ENCODE measurements at places on chromosomes 7 and 10. TPM values are rescaled to one million over a fixed set of nuclear protein-coding genes. Genes with fewer than 3 reads are reported as not detected.

DNA sequence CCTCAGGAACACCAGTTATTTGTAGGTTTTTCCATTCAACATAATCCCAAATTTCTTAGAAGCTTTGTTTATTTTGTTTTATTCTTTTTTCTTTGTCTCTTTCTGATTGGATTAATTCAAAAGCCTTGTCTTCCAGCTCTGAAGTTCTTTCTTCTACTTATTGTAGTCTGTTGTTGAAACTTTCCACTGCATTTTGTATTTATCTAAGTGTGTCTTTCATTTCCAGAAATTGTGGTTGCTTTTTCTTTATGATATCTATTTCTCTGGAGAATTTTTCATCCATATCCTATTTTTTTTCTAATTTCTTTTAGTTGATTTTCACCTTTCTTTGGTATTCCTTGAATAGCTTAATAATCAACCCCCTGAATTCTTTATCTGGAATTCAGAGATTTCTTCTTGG lies 58.5 kb downstream of the SLC18A2 start:
- no peaks in the 10 kb centered on the region for H3K4me1 ChIP-seq
- no peak for DNase-seq
- H3K27me3 ChIP-seq = no peaks in the 10 kb centered on the region
- no peak overlapping the region for H3K4me3 ChIP-seq

GRCh38 chr10:55495555-55495954 lies 694.5 kb upstream of the PCDH15 start:
- H3K4me1 ChIP-seq = no peaks in the 10 kb centered on the region
- H3K27ac ChIP-seq = no peak overlapping the region
- no peaks in the 10 kb centered on the region for H3K36me3 ChIP-seq
- no peaks in the 10 kb centered on the region for H3K27me3 ChIP-seq

Gene ADCY1
- 0.59 TPM for total RNA-seq

DNA sequence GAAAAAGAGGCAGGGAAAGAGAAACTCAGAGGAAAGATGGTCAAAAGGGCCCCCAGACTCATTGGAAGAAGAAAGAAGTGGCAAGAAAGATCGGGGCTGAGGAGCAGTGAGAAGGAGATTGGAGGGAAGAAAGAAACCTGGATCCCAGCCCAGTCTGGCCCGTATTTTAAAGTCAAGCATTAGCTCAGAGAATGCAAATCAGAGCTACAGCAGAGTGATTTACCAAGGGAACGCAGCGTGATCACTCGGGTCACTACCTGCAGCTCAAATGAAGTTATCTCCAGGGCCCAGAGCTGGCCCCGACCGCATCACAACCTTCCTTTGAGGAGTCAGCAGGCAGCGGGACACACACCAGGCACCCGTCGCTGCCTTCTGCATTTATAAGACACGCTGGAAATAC lies 72.8 kb downstream of the CARD11 start:
- no peaks in the 10 kb centered on the region for H3K36me3 ChIP-seq
- H3K27ac ChIP-seq = no peak overlapping the region
- no peaks in the 10 kb centered on the region for H3K4me1 ChIP-seq
- no peak overlapping the region for H3K4me3 ChIP-seq
- DNase-seq = no peak

DNA sequence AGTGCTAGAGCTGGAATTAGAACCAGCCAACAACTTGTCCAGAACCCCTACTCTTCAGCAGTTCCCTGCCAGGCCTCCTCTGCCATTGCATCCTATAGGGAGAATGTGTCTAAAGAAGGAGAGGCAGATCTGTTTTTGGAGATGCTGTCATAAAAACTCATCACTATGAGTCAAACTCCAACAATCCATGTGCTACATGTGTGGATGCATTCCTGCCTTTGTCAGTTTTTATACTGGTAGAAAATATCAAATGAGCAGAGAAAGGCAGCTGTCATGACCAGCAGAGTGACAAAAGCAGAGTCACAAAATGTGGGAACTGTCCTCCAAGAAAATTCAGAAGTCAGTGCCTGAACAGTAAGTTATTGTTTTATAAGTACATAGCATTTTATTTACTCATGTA lies 93.0 kb downstream of the ABLIM1 start:
- H3K4me3 ChIP-seq = no peak overlapping the region
- peak; percentile 73 for DNase-seq
- H3K4me1 ChIP-seq = peaks cover 3% of the 10 kb centered on the region

- H3K27ac ChIP-seq = no peak overlapping the region
- no peaks in the 10 kb centered on the region for H3K4me1 ChIP-seq
- no peak for DNase-seq
- no peaks in the 10 kb centered on the region for H3K27me3 ChIP-seq
- H3K4me3 ChIP-seq = no peak overlapping the region
Observed at GRCh38 chr7:124086843-124087242, 54.0 kb upstream of the TMEM229A start.

DNA sequence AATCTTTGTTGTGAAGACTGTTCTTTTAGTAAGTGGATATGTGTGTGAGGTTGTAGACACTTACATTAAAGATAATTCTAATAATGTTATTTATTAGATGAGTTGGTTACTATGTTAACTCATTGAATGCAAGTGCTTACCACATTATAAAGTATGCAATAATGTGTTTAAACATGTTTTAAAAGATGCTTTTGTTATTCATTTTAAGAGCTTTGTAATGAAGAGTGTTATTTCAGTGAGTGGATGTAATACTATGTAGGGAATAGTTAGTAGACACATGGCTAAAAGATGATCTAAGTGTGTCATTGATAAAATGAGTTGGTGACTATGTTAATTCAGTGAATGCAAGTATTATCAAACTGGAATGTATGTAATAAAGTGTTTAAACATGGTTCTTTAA lies 70.0 kb upstream of the VOPP1 start:
- H3K4me3 ChIP-seq = no peak overlapping the region
- DNase-seq = no peak
- H3K4me1 ChIP-seq = no peaks in the 10 kb centered on the region
- H3K36me3 ChIP-seq = no peaks in the 10 kb centered on the region
- no peak overlapping the region for H3K27ac ChIP-seq
- H3K27me3 ChIP-seq = no peaks in the 10 kb centered on the region

GRCh38 chr10:35554461-35555056 lies 50.6 kb upstream of the GJD4 start:
- DNase-seq = no peak
- H3K4me3 ChIP-seq = no peak overlapping the region
- peaks cover 7% of the 10 kb centered on the region for H3K4me1 ChIP-seq

Gene MRPL32
- total RNA-seq = 35.5 TPM

GRCh38 chr10:120480848-120481247 lies 23.8 kb downstream of the PLPP4 start:
- H3K4me1 ChIP-seq = peaks cover 21% of the 10 kb centered on the region
- no peaks in the 10 kb centered on the region for H3K27me3 ChIP-seq
- no peak overlapping the region for H3K4me3 ChIP-seq
- no peak overlapping the region for H3K27ac ChIP-seq
- H3K36me3 ChIP-seq = no peaks in the 10 kb centered on the region

DNA sequence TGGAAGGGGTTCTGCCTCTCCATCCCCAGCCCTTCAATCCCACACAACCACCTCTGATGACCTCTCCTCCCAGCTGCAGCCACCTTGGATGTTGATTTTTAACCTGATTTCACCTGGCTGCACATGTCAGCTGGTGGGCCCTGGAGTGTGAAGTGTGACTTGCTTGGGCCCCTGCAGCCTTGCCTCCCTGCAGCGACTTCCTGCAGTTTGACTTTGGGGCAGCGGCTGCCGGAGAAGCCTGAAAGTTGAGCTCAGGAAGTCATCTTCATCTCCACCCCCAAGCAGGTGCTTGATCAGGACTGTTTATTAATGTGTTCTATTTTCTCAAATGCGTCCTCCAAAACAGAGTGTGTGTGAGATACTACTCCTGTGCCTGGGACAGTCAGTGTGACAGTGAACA lies 675.2 kb upstream of the GALNT17 start:
- no peaks in the 10 kb centered on the region for H3K4me1 ChIP-seq
- no peak overlapping the region for H3K27ac ChIP-seq
- no peak for DNase-seq
- H3K4me3 ChIP-seq = no peak overlapping the region

DNA sequence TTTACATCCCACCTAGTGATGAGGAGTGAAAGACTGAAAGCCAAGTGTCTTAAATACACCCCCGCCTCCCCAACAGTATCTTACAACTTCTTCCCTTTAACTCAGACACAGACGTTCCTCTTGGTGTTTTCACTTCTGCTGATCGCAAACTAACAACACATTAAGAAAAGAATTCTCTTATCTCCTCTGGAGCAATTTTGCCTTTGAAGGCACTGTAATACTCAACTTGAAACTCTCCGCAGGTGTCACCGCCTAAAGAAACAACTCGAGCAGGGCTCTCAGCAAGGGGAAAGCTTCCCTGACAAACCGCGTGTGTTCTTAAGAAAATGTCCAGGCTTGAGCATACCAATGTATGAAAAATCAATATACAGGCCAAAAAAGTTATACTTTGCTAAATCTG lies 452 bp downstream of the SEMA3C start:
- peak overlapping the region; percentile 77 for H3K27ac ChIP-seq
- peak overlapping the region; percentile 87 for H3K4me3 ChIP-seq
- H3K36me3 ChIP-seq = peaks cover 18% of the 10 kb centered on the region
- peaks cover 13% of the 10 kb centered on the region for H3K4me1 ChIP-seq
- DNase-seq = peak; percentile 87

DNA sequence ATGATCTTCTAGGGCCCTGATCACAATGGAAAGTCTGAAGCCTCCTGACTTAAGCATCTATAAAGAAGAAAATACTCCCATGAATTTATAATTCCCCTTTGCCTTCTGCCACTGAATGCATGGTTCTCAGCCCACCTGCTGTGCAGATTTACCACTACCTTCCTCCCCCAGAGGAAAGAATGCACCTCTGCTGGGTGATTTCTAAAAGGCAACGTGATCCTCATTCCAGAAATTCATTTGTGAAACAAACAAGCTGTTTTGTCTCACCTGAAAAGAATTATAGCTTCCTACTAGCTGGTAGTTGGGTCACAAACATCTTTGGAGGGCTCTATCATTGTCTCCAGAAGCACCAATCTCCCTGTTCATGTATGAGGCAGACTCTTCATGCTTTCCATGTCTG lies 320.2 kb downstream of the CDC14C start:
- H3K4me3 ChIP-seq = no peak overlapping the region
- H3K27me3 ChIP-seq = no peaks in the 10 kb centered on the region
- H3K36me3 ChIP-seq = no peaks in the 10 kb centered on the region
- H3K27ac ChIP-seq = no peak overlapping the region
- DNase-seq = no peak

GRCh38 chr7:95509199-95509598 lies 23.5 kb downstream of the ASB4 start:
- no peak overlapping the region for H3K27ac ChIP-seq
- no peak for DNase-seq
- peaks cover 13% of the 10 kb centered on the region for H3K27me3 ChIP-seq
- H3K4me1 ChIP-seq = no peaks in the 10 kb centered on the region
- H3K36me3 ChIP-seq = no peaks in the 10 kb centered on the region

DNA sequence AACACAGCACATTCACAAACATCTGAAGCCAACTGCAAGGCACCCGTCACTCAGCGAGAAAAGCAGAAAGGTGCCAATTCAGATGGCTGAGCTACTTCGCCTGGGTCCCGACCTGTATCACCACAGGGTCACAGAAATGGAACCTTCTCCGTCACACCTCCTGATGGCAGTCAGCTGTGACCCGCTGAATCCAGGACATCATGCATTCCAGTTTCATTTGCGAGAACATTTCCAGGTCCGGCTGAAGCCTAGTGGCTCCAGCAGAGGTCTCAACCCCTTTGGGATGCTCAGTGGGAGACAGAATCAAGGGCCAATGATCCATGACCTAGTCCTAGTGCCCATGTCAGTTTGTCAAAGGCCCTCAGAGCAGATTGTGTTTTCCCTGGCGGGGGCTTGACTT lies 193.6 kb upstream of the KLF14 start:
- peak overlapping the region; percentile 42 for H3K27ac ChIP-seq
- H3K4me1 ChIP-seq = peaks cover 50% of the 10 kb centered on the region
- H3K36me3 ChIP-seq = peaks cover 34% of the 10 kb centered on the region
- H3K27me3 ChIP-seq = no peaks in the 10 kb centered on the region
